HCT116 (cell line): ENCODE measurements at places on chromosomes 3 and 15. TPM values are rescaled to one million over a fixed set of nuclear protein-coding genes. Genes with fewer than 3 reads are reported as not detected.

Gene NANOGP8
- total RNA-seq, result not detected

Gene TAMM41
- 17.9 TPM for total RNA-seq

Gene GP9
- not detected for total RNA-seq

Gene NR1I2
- total RNA-seq, result 0.07 TPM

Gene RYR3
- total RNA-seq, result not detected

Gene PAQR5
- 34.0 TPM for total RNA-seq

Gene SPRED1
- 24.7 TPM for total RNA-seq

Gene ADAMTSL3
- 0.05 TPM for total RNA-seq

Gene TLR9
- 0.15 TPM for total RNA-seq

Gene REC114
- total RNA-seq, result not detected

Gene CCDC9B
- total RNA-seq, result 15.6 TPM

Gene LPCAT4
- total RNA-seq, result 77.1 TPM

Gene RLBP1
- 0.12 TPM for total RNA-seq

Gene SLC12A1
- total RNA-seq, result not detected

Gene RHOV
- 6.0 TPM for total RNA-seq

Gene GOLGA8G
- not detected for total RNA-seq

Gene THAP10
- 2.8 TPM for total RNA-seq

Gene PCSK6
- total RNA-seq, result 13.5 TPM

Gene IRAK2
- total RNA-seq, result 3.6 TPM

Gene KCNMB3
- not detected for total RNA-seq

Gene PPP1R14D
- not detected for total RNA-seq

Gene HYKK
- 6.2 TPM for total RNA-seq

Gene TGM5
- total RNA-seq, result not detected

Gene KCNAB1
- not detected for total RNA-seq

Gene ETV5
- total RNA-seq, result 89.7 TPM

Gene MAGEL2
- not detected for total RNA-seq

Gene CATSPER2
- total RNA-seq, result 3.6 TPM

Gene ST3GAL6
- 10.6 TPM for total RNA-seq

Gene PIGBOS1
- total RNA-seq, result 15.3 TPM

Gene LDHAL6B
- not detected for total RNA-seq

Gene XCR1
- not detected for total RNA-seq

Gene DNAH12
- total RNA-seq, result not detected
